ENCODE measurements at places on chromosomes 7 and 10. TPM values are rescaled to one million over a fixed set of nuclear protein-coding genes. Genes with fewer than 3 reads are reported as not detected.

GRCh38 chr7:137390076-137390475 is 46.5 kb upstream of the PTN start:
- H3K36me3 ChIP-seq: no peaks in the 10 kb centered on the region
- no peak overlapping the region for H3K27ac ChIP-seq
- no peaks in the 10 kb centered on the region for H3K27me3 ChIP-seq
- no peak for DNase-seq
- H3K4me1 ChIP-seq: no peaks in the 10 kb centered on the region

Gene RELN
- total RNA-seq: 5.4 TPM

Gene PLA2G12B
- 0.65 TPM for total RNA-seq

GRCh38 chr7:106870983-106871410 is 5.9 kb downstream of the PIK3CG start:
- no peaks in the 10 kb centered on the region for H3K36me3 ChIP-seq
- no peak overlapping the region for H3K4me3 ChIP-seq
- peak overlapping the region; percentile 61 for H3K27ac ChIP-seq
- H3K4me1 ChIP-seq: peaks cover 62% of the 10 kb centered on the region
- DNase-seq: no peak
- no peaks in the 10 kb centered on the region for H3K27me3 ChIP-seq

Gene IFIT1B
- total RNA-seq: not detected

DNA sequence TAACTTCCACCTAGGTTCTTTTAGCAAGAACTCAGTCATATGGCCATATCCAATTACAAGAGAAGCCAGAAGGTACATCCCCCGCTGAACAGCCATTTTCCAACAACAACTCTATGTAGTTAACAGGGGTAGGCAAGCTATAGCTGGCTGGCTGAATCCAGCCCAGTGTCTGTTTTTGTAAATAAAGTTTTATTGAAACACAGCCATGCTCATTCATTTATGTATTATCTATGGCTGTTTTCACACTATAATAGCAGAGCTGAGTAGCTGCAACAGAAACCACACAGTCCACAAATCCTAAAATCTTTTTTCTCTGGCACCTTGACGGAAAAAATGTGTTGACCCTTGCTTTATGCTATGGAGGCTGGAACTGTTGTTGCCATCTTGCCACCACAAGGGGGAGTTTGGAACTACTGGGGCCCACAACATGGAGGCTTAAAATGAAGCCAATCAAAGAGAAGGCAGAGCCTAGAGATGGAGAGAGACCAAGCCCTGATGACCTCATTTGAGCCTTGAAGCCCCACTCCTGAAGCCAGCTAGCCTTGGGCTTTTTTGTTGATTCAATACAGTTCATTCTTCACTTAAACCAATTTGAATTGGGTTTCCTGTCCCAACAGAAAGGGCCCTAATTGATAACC is 33.3 kb upstream of the XPNPEP1 start:
- H3K27ac ChIP-seq: no peak overlapping the region
- no peak overlapping the region for H3K4me3 ChIP-seq
- H3K36me3 ChIP-seq: no peaks in the 10 kb centered on the region
- no peak for DNase-seq
- no peaks in the 10 kb centered on the region for H3K4me1 ChIP-seq

DNA sequence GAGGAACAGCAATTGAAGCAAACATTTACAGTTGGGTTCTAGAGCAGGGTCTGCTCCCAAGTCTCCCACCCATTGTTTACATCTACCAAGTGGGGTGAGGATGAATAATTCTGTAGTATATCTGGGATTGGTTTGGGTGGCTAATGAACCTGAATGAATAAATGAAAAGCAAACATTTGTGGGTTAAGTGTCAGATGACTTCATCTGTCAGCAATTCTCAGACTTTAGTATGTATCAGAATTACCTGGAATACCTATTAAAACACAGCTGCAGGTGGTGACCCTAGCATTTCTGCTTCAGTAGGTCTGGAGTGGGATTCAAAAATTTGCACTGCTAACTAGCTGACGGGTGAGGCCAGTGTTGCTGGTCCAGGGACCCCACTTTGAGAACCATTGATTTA is 18.0 kb upstream of the NPVF start:
- H3K36me3 ChIP-seq: no peaks in the 10 kb centered on the region
- H3K4me1 ChIP-seq: no peaks in the 10 kb centered on the region
- no peak overlapping the region for H3K4me3 ChIP-seq
- DNase-seq: no peak
- no peaks in the 10 kb centered on the region for H3K27me3 ChIP-seq

DNA sequence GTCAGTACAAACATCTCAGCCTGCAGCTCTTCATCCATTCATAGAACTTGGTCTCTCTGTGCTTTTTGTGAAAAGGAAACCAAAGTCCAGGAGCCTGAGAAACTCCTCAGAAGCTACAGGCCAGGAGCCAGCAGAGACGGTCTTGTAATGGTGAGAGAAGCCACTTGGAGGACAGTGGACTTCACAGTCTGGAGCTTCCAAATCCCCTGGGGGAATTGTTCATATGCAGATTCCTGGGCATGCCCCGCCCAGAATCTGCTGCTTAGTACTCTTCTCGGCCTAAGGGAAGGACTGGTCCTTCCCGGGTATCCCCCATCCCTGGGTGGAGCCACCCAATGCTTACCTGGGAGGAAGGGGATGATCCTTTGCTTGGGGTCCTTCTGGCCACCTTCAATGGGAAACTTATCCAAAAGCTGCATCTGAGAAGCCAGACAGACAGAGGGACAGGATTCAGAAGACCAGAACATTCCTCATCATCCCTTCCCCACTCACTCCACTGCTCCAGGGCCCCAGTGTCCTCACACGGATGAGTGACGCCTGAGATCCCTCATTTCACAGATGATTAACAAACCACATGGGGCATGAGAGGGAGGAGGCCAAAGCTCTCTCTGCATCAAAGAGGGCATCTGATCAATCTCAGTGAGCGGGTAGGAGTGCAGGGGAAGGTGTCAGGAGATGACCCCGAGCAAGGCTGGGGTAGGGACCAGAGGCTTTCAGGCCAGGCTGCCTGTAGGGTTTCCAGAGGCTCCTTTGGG is 88.4 kb downstream of the SH3PXD2A start:
- DNase-seq: no peak
- no peak overlapping the region for H3K4me3 ChIP-seq
- H3K27me3 ChIP-seq: no peaks in the 10 kb centered on the region
- no peak overlapping the region for H3K27ac ChIP-seq

All from left lung (tissue), 14 donors.